ENCODE measurements at places on chromosomes 4 and X.

DNA sequence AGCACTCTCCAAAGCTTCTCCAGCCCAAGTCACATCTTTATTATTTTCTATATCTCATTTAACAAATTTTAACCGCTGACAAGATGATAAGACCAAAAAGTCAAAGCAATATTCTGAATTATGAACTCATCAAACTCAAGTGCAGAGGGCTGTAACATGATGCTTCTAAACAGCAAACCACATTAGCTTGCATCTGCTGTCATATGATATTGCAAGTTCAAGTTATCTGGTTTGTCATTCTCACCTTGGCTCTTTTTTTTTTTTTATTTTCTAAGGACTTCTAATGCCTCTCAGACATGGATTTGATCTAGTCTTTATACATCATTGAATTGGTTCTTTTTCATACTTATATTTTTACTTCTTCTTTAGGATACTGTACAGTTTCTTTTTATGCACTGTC lies 93.4 kb downstream of the SLC10A7 start:
- no peak for DNase-seq

GRCh38 chr4:52646741-52647140 lies 12.4 kb downstream of the USP46 start:
- DNase-seq: no peak

- no peak for DNase-seq
Observed at GRCh38 chr4:94978904-94979303, 221.1 kb downstream of the BMPR1B start.

DNA sequence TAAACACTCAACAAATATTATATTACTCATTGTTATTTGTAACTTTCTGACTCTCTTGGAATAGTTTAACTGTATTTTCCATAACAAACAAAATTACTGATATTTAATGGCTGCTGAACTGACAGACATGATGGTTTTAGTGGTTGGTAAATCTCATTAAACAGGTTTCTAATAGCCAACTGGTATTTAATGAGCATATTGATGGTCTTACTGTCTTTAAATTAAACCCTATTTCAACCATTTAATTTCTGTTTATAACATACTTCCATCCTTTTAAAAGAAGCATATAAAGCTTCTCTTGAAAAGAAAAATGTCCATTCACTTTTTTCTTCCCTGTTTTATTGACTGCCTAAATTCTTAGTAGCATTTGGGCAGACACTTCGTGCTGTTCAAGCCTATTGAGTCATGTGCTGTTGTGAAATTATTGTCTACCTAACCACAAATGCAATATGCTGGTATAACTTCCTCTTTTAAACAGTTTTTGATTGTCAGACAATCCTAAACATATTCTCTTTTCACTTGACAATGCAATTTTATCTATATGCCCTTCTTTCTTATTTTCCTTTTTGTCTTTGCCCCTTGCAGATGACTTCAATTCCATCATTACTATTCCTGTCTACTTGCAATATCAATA lies 163.9 kb upstream of the SLC7A11 start:
- DNase-seq: no peak

Data from transverse colon (tissue), 4 donors.